ENCODE measurements at places on chromosomes 7 and 10.

GRCh38 chr7:44438816-44439215 lies 51.6 kb downstream of the NUDCD3 start:
- no peak for DNase-seq

DNA sequence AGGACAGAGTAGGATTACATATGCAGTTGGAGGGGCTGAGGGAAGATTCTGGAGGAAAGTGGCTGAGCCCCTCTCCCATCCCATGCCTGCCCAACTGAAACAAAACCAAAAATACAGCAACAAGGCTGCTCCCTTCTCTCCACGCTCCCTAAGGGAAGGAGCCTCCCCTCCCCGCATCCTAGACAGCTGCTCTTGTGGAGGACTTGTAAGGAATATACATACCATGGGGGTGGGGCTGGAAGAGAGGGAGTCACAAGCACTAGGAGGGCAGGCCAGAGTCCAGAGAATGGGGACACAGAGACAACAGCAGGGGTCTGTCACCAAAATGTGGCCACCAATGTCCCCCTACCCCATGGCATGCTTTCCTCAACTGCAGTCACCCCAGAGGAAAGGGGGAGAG lies 13.2 kb downstream of the LDB1 start:
- DNase-seq: no peak

DNA sequence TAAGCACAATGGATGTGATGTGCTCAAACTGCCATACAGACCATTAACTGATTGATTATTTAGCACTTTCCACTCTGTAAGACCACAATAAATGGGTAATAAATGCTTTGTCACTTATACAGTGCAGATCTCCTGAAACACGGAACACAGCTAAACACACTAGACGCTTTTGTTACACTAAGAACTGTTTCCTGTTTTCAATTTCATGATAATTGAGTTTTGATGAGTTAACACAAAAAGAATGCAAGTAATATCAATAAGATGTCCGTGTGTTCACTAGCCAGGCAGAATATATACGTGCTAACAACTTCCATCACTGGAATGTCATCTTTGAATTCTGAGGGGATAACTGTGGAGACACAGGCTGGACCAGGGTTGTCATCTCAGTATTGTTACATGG lies 178.8 kb downstream of the SKAP2 start:
- no peak for DNase-seq

- DNase-seq: no peak
These were observed 3.9 kb upstream of the EPC1 start for GRCh38 chr10:32350811-32351350.

GRCh38 chr7:139125657-139126056 lies 16.1 kb upstream of the ZC3HAV1 start:
- DNase-seq: no peak

DNA sequence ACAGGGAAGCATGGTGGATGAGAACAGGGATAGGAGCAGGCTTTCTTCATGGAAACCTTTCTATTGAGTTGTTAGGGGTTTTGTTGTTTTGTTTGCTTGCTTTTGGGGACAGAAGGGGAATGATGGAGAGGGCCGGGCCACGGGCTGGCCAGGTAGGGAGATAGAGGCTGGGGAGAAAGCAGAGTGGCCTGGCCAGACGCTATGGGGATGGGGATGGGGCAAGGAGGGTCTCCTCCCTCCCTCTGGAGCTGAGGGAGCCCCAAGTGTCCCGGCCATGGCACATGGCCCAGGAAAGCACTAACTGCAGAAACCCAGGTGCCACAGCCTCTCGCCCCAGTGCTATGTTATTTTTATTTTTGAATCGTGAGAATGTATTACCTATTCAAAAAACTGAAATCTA lies 10.0 kb downstream of the AOC1 start:
- DNase-seq: no peak

DNA sequence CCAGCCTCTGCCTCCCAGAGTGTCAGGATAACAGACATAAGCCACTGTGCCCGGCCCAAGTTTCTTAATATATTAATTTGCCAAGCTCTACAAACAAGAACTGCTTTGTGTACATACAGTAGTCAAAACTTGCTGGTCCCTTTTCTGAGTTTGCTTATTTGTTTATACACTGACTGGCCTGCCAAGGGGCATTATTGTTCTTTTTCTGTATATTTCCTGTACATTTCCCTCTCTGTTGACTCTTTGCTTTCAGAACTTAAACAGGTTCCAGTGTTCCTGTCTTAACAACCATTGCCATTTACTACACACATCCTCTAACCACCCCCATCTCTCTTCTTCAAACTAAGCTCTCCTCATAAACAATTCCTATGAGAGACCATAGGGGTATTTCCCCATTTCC lies 61.5 kb upstream of the RPA3 start:
- DNase-seq: no peak

GRCh38 chr10:28569506-28570159 lies 36.7 kb downstream of the WAC start:
- no peak for DNase-seq

GRCh38 chr7:95636140-95636940 lies 40.0 kb upstream of the PDK4 start:
- no peak for DNase-seq

GRCh38 chr10:48496105-48496830 lies 108.6 kb downstream of the ARHGAP22 start:
- no peak for DNase-seq

GRCh38 chr7:155001756-155002410 lies 1.0 kb downstream of the PAXIP1 start:
- DNase-seq: peak; percentile 13

- no peak for DNase-seq
These were observed 761.5 kb upstream of the POM121L12 start for GRCh38 chr7:52273685-52274610.

- no peak for DNase-seq
These were observed 64.7 kb downstream of the CDK14 start for GRCh38 chr7:90660819-90661218.

GRCh38 chr7:105689067-105689819 lies 108.0 kb upstream of the EFCAB10 start:
- no peak for DNase-seq

- DNase-seq: no peak
These were observed 149.0 kb upstream of the UNC5B start for GRCh38 chr10:71063401-71063800.

GRCh38 chr10:63667596-63668480 lies 146.6 kb downstream of the REEP3 start:
- DNase-seq: no peak

GRCh38 chr10:43360086-43360485 lies 11.3 kb upstream of the FXYD4 start:
- no peak for DNase-seq

GRCh38 chr10:6185039-6185716 lies 17.6 kb upstream of the PFKFB3 start:
- DNase-seq: no peak

DNA sequence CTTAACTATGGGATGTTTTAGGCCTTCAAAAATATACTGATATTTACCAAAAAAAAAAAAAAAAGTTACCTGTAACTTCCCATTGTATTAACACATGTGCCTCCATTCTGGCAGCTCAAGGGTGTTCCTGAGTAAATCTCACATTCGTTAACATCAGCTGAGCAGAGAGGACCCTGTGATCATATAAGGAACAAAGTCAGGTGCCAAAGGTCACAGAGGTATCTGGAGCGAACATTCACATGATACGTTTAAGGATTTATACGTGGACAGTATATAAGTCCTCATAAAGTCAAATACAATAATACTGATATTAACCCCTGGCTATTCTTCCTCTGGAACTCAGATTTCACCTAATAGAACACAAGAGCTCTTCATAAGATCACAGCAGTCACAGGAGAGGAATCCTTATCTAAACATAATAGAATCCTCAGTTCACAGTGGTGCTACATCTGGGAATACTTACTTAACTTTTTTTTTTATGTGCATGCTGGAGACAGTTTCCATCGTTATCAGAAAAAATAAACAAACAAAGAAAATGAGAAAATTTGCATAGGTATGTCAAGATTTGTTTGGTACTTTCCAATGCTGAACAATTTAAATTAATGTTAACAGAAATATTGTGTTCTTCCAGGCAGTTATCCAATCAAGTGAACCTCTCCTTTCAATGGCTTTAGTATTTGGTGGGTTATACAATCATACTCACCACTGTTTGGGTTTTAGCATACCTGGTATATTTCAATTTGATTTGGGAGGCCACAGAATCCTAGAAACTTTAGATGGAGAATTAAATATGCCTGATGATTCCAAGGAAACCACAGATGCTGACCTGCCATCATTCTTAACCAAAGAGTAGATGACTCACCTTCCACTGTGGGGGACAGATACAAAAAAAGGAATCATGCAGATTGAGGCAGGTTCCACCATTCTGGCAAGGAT lies 6.6 kb downstream of the CUBN start:
- no peak for DNase-seq

GRCh38 chr10:3491571-3491970 lies 293.4 kb downstream of the KLF6 start:
- DNase-seq: no peak
